ENCODE measurements at places on chromosomes 2 and 18.

DNA sequence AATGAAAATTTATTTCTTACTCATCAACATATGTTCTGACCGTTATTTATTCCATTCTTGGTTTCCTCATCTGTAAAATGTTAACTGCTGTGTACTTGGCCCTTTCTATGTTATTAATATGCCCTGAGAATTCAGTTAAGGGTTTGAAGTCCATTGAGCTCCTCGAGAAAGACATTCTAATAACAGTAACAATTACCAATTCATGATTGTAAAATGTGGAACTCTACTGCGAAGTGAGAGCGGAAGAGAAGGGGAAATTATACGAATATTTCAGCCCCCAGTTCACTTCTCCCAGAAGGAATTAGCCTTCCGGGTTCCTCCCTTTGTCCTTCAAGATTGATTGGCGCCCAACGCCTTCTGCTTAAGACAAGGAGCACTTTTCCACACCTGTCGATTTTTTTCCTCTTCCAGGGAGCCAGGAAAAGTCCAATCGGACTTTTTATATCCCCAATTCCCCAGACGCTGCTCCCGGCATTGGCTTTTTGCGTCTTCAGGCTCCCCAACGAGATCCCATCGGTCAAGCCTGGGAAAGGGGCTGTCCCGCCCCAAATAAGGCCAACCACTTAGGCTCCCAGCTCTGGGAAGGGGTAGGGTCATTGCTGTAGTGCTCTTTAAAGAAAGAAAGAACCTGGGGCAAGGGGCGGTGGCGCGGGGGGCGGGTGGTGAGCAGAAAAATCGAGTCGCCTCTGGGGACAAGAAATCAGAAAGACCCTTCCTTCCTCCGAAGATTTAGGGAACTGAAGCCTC is 1.6 kb downstream of the DSC2 start:
- no peak for DNase-seq

DNA sequence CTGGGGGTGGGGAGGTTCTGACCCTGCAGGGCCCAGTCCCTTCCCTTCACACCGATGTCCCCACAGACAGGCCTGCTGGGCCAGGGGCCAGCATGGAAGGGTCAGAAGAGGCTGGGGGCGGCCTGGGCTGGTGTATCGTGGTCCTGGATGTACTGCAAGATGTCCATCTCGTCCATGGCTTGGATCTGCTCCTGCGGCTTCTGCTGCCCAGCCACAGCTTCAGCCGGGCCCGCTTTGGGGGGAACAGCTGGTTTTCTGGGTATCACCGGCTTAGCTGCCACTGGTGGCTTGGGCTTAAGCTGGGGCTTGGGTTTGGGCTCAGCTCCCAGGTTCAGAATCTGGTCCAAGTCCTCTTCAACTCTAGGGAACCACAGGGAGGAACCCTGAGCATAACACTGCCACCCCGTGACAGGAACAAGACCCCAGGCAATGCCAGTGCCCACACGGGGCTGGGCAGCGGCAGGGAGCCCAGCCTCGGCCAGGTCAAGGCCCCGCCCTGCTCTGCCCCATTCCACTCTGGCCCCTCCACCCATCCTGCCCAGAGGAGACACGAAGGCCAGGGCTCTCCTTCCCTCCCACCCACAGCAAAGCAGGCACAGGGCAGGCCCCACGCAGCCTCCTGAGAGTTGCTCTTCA is 31.9 kb downstream of the HS1BP3 start:
- no peak for DNase-seq

- DNase-seq: no peak
Measured at GRCh38 chr2:10308866-10309265, 6.2 kb downstream of the HPCAL1 start.

DNA sequence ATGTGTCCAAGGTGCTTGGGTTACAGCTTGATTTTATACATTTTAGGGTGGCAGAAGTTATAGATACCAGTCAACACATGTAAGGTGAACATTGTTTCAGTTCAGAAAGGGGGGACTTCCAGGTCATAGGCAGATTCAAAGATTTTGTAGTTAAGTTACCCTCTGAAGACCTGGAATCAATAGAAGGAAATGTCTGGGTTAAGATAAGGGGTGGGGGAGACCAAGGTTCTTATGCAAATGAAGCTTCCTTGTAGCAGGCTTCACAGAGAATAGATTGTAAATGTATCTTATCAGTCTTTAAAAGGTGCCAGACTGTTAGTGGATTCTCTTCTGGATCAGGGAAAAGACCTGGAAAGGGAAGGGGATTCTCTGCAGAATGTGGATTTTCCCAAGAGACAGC is 42.4 kb downstream of the BMPR2 start:
- no peak for DNase-seq

- no peak for DNase-seq
Measured at GRCh38 chr18:59357928-59358327, 1.1 kb downstream of the LMAN1 start.

DNA sequence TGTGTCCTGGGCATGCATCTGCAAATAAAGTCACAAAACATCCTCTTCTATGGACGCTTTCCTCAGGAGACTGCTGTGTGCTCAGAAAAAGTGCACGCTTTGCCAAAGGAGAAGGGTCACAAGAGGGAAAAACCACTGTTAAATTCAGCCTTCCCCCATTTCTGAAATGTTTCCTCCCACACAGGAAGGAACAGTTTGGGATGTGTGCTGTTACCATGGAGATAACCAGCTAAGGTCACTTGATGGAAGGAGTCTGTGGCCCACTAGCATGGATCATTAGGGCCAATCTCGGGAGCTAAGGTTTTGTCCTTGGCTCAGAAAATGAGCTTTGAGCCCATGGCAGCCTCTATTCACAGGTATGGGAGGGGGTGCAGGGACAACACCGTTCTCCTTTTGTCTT is 5.6 kb downstream of the KCNE4 start:
- DNase-seq: no peak

GRCh38 chr2:191783416-191783815 is 63.5 kb downstream of the CAVIN2 start:
- DNase-seq: no peak

DNA sequence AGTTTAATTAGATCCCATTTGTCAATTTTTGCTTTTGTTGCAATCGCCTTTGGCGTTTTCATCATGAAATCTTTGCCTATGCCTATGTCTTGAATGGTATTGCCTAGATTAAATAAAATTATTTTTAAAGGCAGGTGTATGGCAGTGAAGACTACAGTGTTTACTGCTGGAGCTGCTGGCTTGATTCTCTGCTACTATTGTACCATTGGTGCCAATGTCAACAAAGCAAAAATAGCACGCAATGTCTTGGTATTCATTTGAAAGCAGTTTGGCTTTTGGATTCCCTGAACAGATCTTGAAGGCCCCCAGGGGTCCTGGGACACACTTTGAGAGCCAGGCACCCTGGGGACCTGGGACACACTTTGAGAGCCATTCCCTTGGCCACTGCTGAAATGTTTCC is 125.4 kb upstream of the ACKR3 start:
- DNase-seq: no peak

DNA sequence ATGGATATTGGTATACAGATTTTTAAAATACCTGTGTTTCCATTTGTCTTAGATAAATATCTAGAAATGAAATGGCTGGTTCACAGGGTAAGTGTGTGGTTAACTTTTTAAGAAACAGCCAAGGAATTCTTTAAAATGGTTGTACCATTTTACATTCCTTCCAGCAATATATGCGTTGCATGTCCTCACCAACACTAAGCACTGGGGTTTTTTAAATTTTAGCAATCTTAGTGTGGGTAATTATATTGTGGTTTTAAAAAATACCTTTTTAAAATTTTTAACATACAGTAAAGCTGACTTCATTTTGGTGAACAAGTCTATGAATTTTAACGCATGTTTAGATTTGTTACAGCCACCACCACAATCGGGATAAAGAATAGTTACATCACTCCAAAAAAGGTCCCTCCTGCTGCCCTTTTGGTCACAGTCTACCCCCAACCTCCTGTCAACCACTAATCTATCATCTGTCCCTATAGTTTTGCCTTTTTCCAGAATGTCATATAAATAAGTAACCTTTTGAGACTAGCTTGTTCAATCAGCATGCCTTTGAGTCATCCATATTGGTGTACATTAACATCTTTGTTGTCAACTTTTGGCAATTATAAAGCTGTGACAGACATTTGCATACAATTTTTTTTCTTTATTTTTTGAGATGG is 128.1 kb upstream of the MSTN start:
- no peak for DNase-seq

DNA sequence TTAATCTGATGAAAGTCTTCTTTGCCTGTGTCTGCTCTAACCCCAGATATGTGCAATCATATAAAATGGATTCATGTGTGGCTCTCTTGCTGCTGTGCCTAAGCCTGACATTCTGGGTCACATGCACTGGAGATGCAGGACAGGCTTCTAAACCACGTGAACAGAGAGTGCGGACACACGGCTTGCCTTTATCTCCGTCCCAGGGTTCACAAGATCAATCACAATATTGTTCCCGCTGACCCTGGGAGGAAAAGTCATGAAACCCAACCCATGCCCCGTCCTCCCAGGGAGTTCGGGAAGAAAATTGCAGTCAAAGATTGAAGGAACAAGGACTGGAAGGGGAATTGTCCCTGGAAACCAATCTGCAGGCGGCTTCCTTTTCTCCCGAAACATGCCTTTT is 74.8 kb downstream of the VAPA start:
- no peak for DNase-seq

DNA sequence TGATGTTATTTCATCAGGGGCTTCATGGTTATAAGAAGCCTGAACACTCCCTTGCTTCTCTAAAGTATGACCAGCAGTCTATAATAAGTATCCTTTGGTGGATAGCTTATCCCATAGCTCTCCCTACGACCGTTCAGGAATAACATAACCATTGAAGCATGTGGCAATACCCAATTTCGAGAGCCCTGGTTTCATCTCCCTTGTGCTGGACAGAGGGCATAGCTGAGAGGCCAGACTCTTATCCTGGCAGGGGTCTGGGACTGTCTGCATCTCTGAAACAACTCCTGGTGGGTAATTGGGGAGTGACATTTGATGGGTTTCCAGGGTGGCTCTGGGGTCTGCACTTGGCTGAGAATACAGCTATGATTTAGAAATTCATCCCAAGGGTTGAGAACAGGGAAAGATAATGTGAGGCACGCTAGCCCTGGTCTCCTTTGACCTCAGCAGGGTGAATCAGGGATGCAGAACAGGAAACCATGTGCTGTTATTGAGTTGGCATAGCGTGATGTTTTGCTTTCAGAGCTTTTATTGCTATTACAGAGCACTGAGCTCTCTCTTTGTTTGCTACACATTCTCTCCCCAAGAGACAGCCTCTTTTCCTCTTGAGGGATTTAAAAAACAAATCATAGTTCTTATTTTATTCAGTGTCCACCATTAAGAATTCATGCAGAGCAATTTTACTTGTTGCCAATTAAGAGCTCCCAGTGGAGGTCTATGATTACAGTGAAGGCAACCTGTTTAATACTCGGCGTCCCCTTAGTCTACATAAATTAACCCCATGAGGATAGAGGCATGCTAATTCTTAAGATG is 274.5 kb downstream of the NCKAP5 start:
- DNase-seq: no peak

GRCh38 chr18:49020129-49020528 is 69.4 kb upstream of the SMAD7 start:
- DNase-seq: no peak

DNA sequence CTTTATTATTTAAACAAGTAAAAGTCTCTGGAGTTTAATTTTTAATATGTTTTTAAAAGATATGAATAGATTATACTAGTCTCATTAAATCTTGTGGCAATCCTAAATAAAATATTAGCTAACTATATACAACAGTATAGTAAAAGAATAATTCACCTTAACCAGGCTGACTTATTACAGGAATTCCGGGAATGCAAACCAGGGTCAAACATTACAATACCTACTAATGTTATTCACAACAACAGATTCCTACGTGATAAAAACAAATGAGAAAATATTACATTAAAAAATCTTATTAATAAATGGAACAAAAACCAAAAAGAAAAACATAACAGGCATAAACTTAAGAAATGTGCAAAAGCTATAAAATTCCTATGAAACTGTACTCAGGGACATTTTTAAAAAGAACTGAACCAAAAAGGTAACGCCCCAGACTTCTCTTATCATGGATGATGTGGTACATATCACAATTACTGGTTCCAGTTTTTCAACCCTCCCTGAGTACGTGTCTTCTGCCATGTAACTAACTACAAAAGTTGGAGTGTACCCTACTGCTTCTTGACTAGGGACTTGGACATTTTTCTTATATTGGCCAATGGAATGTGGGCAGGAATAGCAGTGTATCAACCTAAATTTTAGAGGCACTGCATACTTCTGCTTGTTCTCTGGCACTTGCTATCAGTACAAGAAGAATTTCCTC is 20.2 kb downstream of the TTC21B start:
- DNase-seq: no peak

DNA sequence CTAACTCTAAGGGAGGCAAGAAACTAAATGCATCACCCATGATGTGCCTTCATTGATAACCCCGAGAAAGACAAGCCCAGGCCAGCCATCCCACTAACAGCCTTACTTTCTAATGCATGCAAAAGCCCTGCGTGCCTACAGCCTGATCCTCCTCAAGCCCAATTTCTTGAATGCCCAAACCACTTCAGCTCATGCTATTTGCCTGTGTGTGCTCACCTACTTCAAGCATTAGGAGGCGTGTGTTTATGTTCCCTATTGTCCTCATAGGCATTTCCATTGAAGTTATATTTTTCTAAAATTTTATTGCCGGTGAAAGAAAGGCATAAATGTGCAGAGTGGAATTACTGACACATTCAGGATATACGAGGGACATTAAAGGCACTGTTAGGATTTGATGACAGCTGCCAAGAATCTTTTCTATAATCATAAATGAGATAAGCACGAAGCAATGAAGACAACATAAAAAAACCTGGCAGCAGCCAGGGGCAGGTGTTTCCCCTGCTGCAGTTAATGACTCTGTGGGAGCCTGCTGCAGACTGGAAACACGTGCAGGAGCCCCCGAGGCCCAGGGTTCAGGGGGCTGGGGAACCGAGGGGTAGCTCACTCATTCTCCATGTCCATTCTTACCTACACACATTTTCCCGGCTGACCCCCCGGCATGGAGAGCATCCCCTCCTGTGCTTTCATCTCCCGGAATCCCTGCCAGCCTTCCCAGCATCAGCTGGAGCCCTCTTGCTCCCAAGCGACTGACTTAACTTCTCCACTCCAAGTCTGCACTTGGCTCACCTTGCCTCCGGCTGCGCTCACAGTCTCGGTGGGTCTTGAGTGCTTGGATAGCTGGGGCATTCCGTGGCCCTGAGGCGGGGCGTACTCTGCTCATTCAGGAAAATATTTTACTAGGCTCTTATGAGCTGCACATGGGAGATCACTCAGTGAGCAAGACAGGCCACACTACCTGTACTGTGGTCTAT is 292.3 kb upstream of the SIX2 start:
- no peak for DNase-seq

DNA sequence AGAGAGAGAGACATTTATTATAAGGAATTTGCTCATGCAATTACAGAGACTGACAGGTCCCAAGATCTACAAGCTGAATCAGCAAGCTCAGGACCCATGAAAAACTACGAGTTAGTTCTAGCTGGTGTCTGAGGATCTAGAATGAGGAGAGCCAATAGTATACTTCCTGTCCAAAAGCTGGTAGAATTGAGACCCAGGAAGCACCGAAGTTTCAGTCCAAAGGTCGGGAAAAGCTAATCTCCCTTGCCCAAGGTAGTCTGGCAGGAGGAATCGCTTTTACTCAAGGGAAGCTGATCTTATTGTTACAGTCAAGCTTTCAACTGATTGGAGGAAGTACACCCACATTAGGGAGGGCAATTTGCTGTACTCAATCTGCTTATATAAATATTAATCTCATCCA is 389.6 kb downstream of the ADCYAP1 start:
- no peak for DNase-seq
